ENCODE measurements at places on chromosomes 13 and 19.

GRCh38 chr13:84380866-84381265, 498.6 kb upstream of the SLITRK1 start:
- no peak for DNase-seq

DNA sequence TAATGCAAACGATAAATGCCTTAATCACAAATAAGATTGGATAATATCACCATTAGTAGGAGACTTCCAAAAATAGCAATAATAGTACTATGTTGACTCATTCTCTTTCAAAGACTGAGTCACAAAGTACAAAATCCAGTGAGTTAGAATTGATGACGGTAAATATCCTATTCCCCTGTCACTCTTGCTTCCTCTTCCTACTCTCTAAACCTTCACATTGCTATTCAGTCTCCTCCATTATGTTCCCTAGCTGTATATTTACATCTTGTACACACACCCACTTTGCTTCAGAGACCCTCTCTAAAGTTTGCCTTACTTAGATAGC, 26.3 kb upstream of the INTS6 start:
- no peak for DNase-seq

GRCh38 chr13:83831796-83832195, 50.5 kb downstream of the SLITRK1 start:
- DNase-seq: no peak

GRCh38 chr19:3979674-3980352, 5.5 kb downstream of the EEF2 start:
- no peak for DNase-seq

- no peak for DNase-seq
Observed at GRCh38 chr13:66774046-66774445, 456.1 kb downstream of the PCDH9 start.

- DNase-seq: no peak
Observed at GRCh38 chr19:15439078-15439799, 10.5 kb downstream of the WIZ start.

DNA sequence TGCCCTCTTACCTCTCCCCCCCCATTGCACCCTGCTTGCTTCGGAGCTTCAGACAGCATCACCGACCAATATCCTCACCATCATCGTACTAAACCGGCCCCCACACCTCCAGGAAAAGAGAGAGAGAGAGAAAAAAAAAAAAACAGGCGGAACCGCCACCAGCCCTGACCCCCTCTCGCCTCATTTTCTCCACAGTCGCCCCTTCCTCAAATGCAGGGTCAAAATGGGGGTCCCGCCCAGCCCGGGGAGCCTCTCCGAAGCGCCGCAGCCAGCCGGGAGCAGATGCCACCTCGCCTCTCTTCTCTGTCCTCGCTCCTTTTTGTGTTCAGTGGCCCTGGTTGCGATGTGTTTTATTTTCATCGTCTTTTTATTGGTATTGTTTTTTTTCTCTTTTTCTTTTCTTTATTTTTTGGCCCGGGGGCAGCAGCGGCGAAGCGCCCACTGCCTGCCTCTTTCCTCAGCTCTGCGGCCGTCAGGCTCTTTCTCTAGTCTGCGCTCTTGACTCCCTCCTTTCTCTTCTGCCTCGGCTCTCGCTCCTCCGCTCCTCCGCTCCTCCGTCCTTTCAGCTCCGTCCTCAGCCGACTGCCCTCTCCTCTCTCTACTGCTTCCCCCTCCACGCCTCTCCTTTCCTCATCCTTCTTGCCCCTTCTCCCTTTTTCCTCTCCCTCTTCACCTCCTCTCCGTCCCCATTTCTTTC, 41.4 kb downstream of the DEDD2 start:
- no peak for DNase-seq

DNA sequence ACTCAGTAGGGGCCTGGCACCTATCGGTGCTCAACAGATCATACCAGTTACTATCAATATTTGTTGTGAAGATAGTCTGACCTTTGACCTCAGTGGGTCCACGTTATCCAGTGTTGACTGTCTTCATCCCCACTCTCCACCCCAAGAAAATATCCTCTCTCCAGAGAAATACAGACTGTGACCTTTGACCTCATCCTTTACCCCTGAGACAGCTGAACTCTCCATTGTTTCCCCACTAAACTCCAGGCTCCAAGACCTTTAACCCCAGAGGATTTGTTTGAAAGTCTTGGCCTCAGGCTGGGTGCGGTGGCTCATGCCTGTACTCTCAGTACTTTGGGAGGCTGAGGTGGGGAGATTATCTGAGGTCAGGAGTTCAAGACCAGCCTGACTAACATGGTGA, 22.6 kb upstream of the PPP5C start:
- no peak for DNase-seq

GRCh38 chr13:32408296-32409000, 19.5 kb downstream of the N4BP2L1 start:
- DNase-seq: no peak

DNA sequence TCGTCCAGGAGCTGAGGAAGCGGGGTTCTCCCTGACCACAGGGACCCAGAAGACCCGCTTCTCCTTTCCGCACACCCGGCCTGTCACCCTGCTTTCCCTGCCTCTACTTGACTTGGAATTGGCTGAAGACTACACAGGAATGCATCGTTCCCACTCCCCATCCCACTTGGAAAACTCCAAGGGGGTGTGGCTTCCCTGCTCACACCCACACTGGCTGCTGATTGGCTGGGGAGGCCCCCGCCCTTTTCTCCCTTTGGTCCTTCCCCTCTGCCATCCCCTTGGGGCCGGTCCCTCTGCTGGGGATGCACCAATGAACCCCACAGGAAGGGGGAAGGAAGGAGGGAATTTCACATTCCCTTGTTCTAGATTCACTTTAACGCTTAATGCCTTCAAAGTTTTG, 18.9 kb downstream of the VASP start:
- no peak for DNase-seq

- no peak for DNase-seq
Observed at GRCh38 chr19:54298357-54299125, 14.4 kb downstream of the LILRA5 start.

- no peak for DNase-seq
Observed at GRCh38 chr13:50617134-50617721, 226.3 kb downstream of the DLEU7 start.

DNA sequence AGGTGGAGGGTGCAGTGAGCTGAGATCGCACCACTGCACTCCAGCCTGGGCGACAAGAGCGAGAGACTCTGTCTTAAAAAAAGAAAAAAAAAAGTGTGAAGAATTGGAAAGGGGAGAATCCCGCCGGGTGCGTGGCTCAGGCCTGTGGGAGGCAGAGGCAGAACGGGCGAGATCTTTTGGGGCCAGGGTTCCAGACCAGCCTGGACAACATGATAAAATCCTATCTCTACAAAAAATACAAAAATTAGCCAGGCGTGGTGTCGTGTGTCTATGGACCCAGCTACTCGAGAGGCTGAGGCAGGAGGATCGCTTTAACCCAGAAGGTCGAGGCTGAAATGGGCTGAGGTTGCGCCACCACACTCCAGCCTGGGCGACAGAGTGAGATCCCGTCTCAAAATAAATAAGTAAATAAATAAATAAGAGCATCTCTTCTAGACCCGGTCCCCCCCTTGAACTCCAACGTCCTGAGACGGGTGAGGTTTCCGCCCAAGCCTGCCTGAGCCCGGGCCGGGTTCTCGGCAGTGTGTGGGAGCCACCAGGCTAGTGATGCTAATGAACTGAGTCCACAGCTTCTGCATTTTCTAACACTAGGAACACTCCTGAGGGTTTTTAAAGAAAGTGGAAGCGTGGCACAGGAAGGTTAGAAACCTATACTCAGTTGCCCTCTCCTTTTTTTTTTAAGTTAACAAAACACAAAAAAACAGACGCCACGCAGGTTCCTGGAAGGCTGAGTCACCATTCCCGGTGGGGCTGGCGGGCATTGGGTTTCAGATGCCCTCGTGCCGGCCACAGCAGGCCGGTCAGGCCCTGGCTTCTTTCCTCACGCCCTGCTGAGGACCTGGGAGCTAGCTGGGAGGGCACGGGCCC, 22.0 kb downstream of the GPX4 start:
- DNase-seq: no peak

DNA sequence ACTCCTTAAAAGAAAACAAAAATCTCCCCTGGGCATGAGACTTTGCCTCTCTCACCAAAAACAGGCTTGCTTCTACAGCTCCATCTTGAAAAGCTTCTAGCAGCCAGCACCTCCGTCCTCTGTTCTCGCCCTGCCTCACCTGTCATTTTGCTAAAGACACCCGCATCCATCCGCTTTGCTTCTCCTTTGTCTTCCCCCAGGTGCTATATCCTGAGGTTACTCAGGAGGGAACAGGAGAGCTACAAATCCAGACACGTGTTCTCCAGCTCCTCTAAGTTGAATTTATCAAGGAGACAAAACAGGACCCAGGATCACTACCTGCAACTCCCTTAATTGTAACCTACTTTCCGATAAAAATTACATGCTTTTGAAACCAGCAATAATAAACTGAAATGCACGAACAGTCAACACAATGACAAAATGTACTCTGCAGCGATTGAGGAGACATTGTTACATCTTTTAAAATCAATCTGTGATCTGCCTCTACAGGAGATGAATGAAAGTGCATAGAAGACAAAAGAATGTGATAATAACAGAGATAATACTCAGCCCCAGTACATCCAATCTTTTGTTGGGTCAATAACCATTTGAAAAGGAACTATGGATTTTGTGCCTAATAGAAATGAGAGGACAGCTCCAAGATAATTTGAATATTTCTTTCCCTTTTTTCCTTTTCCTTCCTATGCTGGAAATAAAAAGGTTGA, 221.2 kb downstream of the DCLK1 start:
- DNase-seq: no peak

DNA sequence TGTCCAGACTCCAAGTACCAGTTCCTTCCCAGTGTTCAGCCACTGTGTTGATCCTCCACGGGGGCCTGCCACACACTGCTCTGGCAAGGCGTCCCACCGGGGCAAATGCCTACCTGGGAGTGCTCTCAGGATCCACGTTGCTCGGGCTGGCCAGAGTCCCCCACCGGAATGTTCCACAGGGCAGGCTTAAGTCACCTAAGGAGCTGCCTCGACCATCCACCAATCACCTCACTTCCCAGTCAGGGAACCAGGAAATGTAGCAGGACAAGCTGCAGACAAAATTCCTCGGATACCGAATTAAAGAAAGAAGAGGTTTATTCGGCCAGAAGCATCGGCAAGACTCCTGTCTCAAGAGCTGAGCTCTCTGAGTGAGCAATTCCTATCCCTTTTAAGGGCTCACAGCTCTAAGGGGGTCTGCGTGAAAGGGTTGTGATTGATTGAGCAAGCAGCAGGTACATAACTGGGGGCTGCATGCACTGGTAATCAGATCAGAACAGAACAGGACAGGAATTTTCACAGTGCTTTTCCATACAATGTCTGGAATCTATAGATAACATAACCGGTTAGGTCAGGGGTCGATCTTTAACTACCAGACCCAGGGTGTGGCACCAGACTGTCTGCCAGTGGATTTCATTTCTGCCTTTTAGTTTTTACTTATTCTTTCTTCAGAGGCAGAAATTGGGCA, 56.9 kb upstream of the EDNRB start:
- DNase-seq: no peak

DNA sequence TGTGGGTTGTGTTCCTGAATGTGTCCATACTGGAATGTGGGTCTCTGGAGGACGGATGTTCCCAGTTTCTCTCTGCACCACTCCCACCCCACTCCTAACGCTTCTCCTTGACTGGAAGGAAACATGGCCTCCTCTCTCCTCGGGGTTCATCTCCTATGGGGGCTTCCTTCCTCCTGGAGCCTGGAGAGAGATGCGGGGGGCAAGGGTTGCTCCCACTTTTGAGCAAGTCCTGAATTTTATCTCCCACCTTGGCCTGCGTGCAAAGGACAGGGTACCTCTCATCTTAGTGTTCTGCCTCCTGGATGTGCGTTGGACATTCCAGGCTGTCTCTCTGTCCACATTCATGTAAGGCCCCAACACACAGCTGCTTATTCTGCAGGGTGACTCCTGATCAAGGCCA, 52.5 kb upstream of the UQCRFS1 start:
- DNase-seq: no peak

GRCh38 chr13:109480011-109480955, 306.1 kb downstream of the IRS2 start:
- no peak for DNase-seq

- DNase-seq: no peak
Observed at GRCh38 chr19:7251494-7251893, 42.7 kb downstream of the INSR start.

DNA sequence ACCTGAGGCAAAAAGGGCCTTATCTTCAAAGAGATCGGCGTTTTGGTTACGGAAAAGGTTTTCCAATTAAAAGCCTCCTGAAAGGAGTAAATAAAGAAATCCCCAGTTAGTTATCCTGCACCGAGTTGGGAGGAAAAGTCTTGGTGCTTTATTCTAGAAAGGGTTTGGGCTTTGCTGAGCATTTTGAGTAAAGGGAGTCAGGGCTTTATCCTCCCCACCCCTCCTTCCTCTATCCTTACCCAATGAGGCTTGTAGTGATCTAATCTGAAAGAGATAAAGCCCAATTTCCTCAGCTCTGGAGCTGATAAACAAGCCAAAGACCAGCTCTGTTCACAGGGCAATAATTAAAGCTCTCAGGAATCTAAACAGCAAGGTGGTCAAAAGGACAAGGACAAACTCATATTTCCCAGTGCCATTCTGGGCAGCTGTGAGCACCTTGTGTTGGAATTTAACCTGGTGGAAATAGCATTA, 188.9 kb upstream of the TSC22D1 start:
- no peak for DNase-seq

GRCh38 chr19:52237197-52237596, 32.2 kb upstream of the ZNF766 start:
- DNase-seq: no peak

DNA sequence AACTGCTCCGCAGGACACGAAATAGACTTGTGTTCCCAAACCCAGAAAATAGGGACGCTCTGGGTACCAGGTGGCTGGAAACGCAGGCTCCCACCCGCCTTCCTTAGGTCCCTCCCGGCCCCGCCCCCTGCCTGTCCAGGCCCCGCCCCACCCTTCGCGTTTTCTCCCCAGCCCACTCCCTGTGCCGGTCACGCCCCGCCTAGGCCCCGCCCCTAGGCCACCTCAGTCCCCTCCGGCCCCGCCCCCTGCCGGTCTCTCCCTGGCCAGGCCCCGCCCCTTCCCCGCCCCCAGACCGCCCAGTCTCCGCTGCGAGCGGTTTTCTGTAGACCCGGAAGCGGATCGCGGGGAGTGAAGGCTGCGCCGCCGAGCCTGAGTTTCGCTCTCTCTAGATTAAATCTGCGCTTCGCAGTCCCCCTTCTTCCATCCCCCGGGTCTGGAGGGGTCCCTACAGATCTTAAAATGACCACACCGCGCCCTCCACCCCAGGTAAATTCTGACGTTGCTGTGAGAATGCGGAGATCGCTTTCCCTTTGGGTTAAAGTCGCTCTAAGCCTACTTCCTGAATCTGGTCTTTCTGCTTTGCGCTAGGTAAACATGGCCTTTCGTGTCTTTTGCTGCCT, 3.7 kb upstream of the ZNF665 start:
- DNase-seq: peak; percentile 97

DNA sequence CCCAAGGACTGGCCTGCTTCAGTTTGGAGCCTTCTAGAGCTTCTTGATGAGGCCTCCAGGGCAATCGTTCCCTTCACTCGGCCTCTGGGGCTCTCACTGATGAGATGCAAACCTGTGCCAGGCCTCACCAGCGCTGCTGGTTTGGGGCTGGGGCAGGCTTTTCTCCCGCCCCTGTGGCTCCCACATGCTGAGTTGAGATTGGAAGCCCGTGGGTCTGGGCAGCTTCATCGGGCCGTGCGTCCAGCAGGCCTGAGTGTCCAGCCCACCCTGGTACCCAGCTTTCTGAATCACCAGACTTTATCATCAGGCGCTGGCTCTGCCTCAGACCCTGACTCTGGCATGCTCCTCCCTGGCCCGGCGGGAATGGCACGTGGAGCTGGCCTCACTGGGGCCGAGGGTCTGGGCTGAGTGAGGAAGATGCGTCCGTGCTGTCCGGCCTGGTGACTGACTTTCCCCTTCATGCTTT, 4.3 kb downstream of the CALM3 start:
- DNase-seq: no peak

GRCh38 chr13:113472355-113473025, 18.0 kb downstream of the DCUN1D2 start:
- no peak for DNase-seq

All from CD4-positive, alpha-beta T cell treated with Interferon alpha-2 for 1 hour (primary cell).